SHP77 treated with DMSO at 0.1 percent for 48 hours (cell line): ENCODE measurements at places on chromosomes 2 and 18.

DNA sequence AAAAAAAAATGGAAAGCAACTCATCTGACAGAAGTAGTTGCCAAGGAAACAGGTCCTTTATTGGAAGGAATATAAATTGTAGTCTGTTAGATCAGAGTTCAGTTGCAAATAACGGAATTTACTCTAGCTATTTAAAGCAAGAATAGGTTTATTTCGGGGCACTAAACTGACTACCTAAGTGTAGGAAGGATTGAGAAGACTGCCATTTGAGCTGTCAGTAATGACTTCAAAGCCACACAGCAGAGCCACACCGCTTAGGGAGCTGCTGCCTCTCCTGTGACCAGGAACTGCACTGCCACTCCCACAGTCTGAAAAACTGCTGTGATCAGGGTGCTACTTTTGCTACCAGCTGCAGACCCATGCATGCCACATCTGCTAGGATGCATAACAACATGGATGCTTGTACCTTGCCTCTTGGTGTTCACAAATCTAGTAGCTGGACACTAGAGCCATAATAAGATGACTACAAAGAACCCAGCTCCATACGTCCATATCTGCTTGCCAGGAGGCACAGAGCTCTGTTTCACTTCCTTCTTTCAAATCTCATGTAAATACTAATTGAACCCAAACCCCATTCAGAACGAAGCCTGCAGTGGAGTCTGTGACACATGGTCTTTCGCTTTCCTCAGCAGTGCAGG lies 2.2 kb downstream of the DSG2 start:
- DNase-seq: no peak

GRCh38 chr18:63303547-63303946 lies 16.0 kb downstream of the BCL2 start:
- DNase-seq: no peak

- no peak for DNase-seq
These were observed at the start of gene ADGRF3 for GRCh38 chr2:26346454-26347053. Gene ADGRF3, minus strand, starts transcription at chr2:26346789. Its CDS starts 555 bp downstream, at chr2:26346234.

DNA sequence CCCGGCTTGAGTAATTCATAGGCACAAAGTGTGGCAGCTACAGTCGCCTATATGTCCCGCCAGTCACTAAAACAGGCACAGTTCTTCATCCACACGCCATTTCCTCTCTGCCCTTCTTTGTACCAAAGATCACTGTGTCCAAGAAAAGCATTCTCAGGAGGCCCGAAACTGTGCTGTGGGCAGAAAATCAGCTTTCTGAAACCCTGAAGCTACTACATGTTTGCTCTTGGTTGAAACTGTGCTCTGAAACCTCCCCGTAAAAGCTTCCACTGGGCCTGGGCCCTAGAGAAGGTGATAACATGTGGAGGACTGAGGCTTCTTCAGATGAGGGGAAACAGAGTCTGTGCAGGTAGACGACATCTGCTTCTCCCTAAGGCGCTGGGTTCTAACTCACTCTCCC lies 75.6 kb upstream of the ID2 start:
- no peak for DNase-seq

DNA sequence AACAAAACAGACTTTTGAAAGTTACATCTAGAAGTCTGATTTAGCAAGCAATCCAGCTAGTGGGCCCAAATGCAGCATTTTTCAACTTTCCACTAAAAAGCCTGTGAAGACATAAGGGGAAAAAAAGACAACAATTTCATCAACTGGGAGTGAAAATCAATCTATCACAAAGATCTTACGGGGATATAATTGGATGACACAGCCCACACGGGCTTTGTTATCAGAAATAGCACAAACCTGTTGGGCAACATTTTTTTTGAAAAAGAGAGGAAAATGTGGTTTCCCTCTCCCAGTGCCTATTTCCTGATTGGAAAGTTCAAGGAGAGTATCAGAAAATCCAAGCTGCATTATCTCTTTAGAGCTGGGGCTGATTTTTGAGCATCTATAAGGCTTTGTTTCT lies 132.7 kb downstream of the EVA1A start:
- DNase-seq: no peak

DNA sequence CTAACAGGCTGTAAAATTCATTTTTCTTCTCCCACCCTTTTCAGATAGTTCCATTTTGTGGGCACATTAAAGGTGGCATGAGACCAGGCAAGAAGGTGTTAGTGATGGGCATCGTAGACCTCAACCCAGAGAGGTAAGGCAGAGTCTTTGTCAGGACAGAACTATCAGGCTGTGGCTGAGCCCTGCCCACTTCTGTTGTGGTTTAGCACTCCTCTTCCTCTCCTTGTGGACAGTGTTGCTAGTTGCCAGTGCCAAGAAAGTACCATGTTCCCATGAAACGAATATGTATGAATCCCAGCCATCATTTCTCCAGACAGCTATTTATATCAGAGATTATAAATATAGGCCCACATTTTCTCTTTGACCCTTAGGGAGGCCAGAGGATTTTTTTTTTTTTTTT lies 1.6 kb downstream of the LGALSL start:
- DNase-seq: no peak

DNA sequence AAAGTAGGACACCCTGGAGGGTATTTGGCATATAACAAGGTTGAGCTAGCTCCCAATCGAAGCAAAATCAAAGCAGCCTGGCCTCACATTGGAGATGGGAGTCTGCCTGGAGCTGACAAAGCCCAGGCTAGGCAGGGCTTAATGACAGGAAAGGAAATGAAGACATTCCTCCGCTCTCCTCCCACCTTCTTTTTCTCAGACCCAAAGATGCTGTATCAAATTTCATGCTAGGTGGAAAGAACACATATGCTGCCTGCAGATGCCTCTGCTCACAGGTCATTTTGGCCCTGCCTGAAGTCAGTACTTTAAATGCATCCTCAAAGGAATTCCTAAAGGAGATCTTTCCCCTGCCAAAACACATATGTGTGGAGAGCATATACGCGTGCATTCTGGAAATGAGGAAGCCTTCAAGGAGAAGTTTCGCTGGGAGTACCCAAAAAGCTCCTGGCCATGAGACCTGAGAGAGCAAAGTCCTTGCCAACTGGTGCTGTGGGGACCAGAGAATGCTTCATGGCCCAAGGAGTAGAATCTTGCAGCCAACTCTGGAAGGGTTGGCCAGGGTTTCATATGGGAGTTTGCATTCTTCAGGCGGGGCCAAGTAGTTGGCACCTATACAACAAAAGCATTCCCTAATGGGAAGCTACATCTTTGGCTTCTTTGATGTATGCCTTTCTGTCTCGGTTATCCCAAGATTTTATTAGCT lies 88.0 kb downstream of the AQP4 start:
- DNase-seq: no peak

GRCh38 chr2:239700686-239701345 lies 300.0 kb upstream of the HDAC4 start:
- DNase-seq: no peak

DNA sequence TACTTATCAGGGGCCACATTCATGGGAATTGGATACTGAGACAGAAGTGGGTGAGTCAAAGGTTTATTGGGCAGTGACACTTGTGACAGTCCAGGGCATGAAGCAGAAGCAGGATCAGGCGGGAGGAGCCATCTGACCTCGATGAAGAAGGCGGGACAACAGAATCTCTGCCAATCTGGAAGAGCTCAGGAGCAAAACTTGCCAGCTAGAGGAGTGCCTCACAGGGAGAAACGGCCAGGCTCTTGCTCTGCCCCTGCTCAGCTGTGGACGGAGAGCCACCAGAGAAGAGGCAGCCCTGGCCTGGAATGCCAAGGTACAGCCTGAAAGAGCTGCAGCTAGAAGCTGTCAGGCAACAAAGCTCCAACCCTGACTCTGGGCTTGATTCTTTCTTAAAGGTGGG lies 16.9 kb downstream of the DAW1 start:
- no peak for DNase-seq

DNA sequence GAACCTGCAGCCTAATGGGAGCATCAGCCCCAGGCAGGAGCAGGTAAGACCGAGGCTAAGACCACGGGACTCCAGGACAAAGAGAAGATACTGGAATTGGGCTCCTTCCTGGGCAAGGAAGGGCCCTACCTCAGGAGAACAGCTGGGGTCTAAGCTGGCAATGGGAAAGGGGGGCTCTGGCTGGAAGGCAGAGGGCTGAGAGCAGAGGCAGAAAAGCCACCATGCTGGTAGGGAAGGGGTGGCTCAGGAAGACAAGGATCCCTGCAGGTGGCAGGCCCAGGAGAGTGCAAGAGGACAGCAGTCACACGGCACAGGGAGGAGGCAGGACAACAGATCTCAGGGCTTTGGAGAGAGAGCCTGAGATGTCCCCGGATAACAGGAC lies 203.5 kb downstream of the NDUFA10 start:
- DNase-seq: no peak

GRCh38 chr2:118010473-118010872 lies 3.4 kb downstream of the CCDC93 start:
- DNase-seq: no peak

GRCh38 chr2:20797096-20797495 lies 25.8 kb downstream of the LDAH start:
- no peak for DNase-seq

DNA sequence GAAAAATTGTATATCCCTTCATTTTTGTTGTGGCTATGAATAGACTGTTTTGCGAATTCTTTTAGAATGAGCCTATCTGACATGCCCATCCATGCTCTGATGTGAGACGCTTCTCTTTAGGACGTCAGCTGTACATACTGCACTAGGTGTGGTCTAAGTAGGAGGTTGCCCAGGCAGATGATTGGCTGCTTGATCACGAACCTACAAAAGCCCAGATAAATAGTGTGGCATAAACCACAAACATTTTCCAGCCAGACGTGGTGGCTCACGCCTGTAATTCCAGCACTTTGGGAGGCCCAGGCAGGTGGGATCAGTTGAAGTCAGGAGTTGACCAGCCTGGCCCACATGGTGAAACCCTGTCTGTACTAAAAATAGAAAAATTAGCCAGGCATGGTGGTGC lies 251.8 kb downstream of the AGAP1 start:
- no peak for DNase-seq

GRCh38 chr2:23586741-23587306 lies 201.8 kb downstream of the KLHL29 start:
- no peak for DNase-seq

DNA sequence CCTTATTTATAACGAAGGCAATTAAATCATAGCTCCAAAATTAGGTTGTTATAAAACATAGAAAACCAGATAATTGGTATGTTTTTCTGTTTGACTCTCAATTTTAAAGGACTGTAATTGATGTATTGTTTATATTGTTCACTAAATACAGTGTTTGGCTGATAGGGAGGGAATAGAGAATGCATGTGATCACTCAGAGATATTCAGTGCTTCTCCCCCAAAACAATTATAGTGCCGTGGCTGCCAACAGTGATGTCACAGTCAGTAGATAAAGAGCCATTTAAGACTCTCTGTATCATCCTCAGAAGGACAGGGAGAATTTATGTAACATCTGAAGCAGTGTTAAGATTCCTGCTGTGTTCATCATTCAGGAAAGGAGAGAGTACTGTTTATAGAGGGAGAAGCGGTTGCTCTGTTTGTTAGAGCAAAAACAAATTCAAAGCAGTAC lies 69.6 kb downstream of the PHLPP1 start:
- no peak for DNase-seq

GRCh38 chr2:9285921-9286320 lies 79.3 kb downstream of the ASAP2 start:
- no peak for DNase-seq

- DNase-seq: no peak
These were observed 834.4 kb upstream of the DDX18 start for GRCh38 chr2:116979916-116980764.

DNA sequence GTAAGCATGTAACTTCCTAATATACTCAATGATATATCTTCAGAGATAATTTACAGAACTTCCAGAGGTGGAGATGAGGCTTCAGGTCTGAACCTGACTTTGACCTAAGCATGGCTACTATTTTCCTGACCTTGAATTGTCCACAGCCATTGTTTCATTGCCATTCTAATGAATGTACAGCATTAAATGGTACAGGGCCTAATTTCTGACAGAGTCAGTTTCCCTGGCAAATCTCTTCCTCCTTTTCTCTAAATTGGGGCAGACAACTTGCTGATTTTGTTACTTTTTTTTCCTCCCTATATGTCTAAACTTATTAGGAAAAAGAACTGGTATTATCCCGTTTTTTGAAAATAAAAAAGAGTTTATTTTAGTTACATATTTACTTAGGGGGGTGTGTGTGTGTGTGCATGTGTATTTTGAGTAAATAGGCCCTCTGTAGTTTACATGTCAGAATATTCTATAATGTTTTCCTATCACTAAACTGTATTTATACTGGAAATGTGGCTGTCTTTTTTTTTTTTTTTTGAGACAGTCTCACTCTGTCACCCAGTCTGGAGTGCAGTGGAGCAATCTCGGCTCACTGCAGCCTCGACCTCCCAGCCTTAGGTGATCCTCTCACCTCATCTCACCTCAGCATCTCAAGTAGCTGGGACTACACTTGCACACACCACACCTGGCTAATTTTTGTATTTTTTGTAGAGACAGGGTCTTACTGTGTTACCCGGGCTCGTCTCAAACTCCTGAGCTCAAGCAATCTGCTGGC lies 43.3 kb upstream of the SCN9A start:
- DNase-seq: no peak

DNA sequence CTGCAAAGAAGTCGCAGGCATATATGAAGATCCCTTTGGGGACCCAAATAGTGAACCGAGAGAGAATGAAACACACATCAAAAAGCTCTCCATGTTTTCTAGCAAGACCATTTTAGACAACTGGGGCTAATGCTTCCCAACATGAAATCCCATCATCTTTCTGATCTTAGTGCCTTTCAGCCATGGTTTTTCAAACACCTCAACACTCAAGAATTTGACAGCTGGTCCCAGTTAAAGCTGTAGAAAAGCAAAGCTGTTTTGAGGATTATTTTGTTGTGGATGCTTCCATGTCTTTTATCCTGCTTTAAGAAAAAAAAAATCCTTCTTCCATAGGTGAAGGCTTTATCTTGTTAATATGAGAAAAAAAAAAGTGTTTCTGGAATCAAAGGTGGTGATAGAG lies 259.1 kb downstream of the STK39 start:
- no peak for DNase-seq

- DNase-seq: no peak
These were observed 1.5 kb downstream of the MTHFD2 start for GRCh38 chr2:74199871-74200305.

DNA sequence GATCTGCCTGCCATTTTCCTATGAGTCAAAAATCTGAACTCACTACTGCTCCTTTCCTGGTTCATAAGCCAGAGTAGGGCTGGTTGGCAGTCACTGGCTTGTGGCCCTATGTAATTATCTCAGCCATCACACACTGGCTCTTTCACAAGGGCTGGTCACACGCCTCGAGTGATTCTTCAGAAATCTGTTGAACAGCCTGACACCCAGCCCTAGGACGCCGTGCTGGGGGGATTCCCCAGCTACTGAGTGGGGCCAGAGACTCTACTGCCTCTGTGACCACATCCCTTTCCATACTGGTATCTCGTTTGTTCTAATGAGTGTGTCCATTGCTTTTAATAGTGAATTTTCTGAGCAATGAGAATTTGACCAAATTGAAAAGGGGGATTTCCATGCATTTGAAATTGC lies 45.8 kb upstream of the RBM44 start:
- DNase-seq: no peak

- DNase-seq: no peak
These were observed 14.8 kb upstream of the DSC2 start for GRCh38 chr18:31116853-31117595.

DNA sequence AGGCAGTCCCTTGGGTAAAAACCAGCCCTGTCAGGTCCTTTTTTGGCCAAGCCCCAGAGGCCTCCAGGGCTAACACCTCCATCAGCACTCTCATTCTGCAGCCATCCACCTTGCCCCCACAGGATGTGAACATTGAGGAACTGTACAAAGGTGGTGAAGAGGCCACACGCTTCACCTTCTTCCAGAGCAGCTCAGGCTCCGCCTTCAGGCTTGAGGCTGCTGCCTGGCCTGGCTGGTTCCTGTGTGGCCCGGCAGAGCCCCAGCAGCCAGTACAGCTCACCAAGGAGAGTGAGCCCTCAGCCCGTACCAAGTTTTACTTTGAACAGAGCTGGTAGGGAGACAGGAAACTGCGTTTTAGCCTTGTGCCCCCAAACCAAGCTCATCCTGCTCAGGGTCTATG lies 7.3 kb downstream of the IL1F10 start:
- DNase-seq: no peak
